ENCODE measurements at places on chromosomes 13 and 19.

DNA sequence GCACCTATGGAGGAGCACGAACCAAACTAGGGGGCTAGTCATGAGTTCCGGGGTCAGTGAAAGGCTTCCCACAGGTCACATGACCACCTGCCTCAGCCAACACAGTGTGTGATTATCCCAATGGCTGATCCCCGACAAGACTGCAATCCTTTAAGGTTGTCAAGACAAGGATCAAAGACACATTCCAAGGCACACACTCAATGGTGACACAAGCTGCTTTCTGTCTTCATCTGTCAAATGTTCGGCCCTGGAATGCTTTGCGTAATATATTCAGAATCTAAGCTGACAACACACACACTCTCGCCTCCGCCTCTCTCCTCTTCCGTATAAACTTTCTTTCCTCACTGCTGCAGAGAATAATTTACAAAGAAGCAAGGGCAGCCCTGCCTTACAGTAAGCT is 11.7 kb downstream of the RANBP3 start:
- DNase-seq: no peak

DNA sequence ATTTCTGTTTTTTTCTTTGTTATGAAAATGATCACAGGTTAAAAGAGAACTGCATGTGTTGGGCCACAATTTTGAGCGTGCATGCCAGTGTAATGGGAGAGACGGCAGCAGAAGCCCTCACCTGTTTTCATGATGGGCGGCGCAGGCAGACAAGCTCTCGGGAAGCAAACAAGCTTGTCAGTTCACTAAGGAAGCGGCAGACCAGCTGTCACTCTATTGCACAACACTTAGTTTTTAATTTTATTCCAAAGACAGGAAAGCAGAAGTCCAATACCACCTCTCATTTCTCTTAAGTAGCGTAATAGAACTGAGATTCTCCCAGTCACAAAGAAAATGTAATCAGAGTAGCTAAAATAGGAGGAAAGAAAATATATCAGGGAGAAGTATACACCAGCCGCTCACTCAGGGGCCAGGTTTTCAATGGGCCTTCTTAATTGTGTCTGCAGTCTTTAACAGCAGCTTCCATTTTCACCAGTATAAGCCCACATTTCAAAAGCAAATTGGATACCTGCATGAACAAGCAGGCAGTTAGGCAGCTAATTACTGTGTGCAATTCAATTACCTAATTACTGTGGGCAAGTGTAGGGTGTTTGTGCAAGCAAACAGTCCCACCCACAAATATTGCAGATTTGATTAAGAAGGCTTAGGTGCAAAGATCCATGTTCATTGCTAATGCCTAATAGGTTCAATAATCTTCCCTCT is 711.4 kb downstream of the DIAPH3 start:
- DNase-seq: no peak

- peak; percentile 68 for DNase-seq
Observed at GRCh38 chr13:33017323-33017929, 1.2 kb downstream of the KL start.

GRCh38 chr19:4448147-4448985 is 9.2 kb downstream of the UBXN6 start:
- no peak for DNase-seq

DNA sequence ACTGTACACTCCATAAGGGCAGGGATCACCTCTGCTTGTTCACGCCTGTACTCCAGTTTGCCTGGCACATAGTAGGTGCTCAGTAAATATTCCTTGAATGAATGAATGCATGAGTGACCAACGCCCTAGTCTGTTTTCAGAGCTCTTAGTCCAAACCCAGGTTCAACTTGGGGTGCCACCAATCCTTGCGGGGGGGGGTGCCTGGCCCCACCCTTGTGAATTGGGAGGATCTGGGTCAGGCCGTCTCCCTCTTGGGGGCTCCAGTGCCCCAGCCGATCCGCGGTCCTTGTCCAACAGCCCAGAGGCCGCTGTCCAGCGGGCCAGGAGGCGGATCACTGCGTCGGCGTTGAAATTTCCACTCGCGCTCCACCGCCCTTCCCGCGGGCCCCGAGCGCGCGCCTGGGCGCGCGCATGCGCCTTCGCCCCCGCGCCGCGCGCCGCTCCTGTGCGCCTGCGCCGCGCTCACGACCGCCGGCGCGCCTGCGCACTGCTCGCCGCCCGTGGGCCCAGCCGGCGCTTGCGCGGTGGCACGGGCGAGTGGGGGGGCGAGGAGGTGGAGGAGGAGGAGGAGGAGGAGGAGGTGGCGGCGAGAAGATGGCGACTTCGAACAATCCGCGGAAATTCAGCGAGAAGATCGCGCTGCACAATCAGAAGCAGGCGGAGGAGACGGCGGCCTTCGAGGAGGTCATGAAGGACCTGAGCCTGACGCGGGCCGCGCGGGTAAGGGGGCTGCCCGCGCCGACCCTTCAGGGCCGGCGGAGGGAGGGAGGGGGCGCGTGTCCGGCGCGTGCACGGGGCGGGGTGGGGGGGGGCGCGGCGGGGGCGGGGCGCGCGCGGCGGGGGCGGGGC is at the start of gene CRTC1:
TSS of gene CRTC1 (plus strand) at position 572 of the 849 bp plus-strand sequence. CDS start at position 595, 23 bp downstream.
- peak; percentile 92 for DNase-seq

DNA sequence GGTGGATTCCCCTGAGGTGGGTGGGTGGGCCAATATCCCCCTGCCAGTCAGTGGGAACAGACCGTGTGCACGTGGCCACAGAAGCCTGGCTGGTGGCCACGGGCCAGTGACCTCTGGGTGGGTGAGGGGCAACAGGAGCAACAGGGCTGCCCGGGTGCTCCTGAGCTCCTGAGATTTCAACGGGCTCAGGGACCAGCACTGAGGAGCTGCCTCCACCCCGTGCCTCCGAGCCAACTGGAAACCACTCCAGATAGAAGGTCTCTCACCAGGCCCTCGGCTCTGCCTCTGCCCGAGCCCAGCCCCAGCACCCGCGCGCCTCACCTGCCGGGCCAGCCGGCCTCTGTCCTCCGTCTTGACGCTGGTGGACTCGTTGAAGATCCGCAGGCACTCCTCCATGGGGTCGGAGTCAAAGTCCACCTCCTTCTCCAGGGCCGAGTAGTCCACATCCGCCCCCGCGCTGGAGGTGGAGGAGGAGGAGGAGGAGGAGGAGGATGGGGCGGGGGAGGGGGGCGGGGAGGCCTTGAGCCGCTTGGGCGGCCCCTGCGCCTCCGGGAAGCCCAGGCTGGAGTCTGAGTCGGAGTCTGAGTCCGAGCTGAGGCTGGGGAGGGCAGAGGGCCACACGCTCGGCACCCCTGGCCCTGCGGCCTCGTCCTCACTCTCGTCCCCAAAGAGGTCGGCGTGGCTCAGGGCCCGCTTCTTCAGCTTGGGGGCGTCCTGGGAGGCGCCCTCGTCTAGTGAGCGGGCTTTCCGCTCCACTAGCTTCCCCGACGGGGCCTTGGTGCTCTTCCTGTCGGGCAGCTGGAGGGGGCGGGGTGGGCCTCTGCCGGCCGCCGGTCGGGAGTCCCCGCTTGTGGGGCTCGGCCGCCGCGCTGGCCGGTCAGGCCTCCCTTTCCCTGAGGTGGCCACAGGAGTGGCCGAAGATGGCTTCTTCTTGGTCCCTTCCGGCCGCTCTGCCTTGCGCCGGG is 14.8 kb upstream of the ATP8B3 start:
- no peak for DNase-seq

DNA sequence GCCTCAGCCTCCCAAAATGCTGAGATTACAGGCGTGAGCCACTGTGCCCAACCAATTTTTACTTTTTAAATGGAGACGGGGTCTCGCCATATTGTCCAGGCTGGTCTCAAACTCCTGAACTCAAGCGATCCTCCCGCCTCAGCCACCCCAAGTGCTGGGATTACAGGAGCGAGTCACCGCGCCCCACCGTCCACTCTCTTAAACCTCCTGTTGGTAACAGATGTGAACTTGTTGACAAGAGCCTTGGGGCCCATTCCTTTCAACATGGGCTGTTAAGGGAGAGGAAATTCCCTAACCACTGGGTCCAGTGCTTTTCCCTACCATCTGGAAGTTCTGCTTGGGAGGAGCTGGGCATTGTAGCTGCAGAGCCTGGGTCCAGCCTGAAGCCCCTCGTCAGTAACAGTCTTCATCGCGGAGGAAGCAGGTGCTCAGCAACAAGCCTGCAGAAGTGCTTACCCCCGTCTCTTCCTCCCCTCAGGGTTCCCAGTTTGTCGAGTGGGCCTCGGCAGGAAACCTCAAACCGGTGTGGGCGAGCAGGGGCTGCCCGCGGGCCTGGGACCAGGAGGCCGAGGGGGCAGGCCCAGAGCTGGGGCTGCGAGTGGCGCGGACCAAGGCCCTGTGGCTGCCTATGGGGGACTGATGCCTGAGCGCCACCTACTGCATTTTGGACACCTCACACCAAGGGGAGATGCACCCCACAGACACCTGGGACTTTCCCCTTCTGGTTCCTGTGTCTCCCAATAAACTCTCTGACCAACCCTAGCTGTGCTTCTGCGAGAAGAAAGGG is 4.0 kb upstream of the FLT3LG start:
- no peak for DNase-seq

GRCh38 chr13:74406420-74406819 is 272.2 kb upstream of the KLF12 start:
- no peak for DNase-seq

DNA sequence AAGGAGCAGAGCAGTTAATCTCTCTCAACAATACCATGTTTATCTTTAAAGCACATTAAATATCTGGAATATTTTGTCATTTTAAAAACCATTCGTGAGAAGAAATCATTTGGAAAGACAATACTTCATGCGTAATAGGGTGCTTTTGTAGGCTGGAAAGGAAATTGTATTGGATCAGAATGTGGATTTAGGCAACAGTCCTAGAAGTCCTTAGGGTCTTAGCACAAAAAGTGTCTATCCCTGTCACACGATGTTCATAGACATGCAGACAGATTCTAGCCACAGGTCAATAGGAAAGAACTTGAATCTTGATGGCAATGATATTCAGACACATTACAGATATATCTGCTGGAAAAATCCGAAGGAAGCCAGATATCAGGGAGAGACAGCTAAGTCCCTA is 156.0 kb downstream of the KCTD12 start:
- DNase-seq: no peak

All from Right ventricle myocardium superior (tissue), 1 donor.